LNCaP clone FGC (cell line): ENCODE measurements at places on chromosomes 12 and 14.

GRCh38 chr14:24826390-24826789 lies 192.4 kb upstream of the GZMB start:
- no peak for DNase-seq

GRCh38 chr12:25977047-25977446 lies 18.6 kb downstream of the RASSF8 start:
- DNase-seq = no peak

DNA sequence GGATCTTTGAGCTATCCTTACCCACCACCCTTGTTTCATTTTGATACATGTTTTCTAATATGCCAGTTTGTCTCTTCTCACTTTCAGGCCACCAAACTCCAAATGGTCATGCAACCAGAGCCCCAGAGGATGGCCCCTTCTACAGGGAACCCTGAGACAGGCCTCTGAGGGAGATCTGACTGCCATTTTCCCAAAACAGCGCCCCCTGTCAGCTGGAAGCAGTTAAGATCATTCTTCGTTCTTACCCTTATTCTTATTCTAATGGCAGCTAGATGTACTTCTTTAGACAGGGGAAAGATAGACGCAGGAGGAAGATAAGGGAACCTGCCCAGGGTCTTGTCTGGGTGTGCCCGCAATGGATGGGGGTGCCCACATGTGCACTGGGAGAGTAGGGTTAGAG lies 38.4 kb downstream of the C12orf56 start:
- DNase-seq = no peak

- DNase-seq = no peak
Observed at GRCh38 chr12:46518169-46518568, 145.6 kb upstream of the SLC38A2 start.

GRCh38 chr14:96203635-96204034 lies 1.0 kb upstream of the BDKRB2 start:
- no peak for DNase-seq

DNA sequence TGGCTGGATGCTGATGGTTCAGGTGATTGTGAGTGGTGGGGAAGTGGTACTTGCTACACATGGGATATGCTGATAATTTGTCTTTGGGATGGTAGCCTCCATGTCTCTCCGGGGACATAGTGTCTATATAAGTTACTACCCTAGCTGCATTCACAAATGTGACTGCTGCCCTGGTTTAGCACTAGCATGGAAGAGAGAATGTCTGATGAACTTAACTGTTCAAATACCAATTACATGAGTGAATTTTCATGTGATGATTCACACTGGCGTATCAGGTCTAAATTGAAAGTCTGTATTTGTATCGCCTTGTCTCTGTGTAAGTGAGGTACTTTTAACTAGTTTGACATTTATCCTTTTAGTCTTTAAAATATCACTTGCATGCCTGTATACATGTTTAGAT lies 34.4 kb downstream of the ATF7IP start:
- DNase-seq = no peak
